ENCODE measurements at places on chromosomes 1 and 21.
A peak's percentile ranks its signal among the peaks of the same experiment; 100 is the strongest.

GRCh38 chr1:195831789-195832188 is 776.5 kb downstream of the KCNT2 start:
- no peak for DNase-seq

GRCh38 chr1:204225841-204226735 is 12.3 kb upstream of the GOLT1A start:
- DNase-seq = peak; percentile 13

DNA sequence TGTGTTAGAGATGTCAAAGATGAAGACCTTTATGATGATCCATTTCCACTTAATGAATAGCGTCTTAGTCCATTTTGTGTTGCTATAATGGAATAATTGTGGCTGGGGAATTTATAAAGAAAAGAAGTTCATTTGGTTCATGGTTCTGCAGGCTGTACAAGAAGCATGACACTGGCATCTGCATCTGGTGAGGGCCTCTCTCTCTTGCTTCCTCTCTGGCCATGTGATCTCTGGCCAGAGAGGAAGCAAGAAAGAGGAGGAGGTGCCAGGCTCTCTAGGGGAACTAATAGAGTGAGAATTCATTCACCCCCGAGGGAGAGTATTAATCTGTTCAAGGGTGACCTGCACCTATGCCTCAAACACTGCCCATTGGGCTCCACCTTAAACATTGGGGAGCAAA is 242.8 kb downstream of the DISC1 start:
- no peak for DNase-seq

- DNase-seq = no peak
Observed at GRCh38 chr1:14652840-14653239, 54.4 kb downstream of the KAZN start.

GRCh38 chr1:8202182-8202905 is 115.6 kb upstream of the SLC45A1 start:
- peak; percentile 76 for DNase-seq

- DNase-seq = no peak
Observed at GRCh38 chr21:44402323-44403105, 49.1 kb downstream of the TRPM2 start.

DNA sequence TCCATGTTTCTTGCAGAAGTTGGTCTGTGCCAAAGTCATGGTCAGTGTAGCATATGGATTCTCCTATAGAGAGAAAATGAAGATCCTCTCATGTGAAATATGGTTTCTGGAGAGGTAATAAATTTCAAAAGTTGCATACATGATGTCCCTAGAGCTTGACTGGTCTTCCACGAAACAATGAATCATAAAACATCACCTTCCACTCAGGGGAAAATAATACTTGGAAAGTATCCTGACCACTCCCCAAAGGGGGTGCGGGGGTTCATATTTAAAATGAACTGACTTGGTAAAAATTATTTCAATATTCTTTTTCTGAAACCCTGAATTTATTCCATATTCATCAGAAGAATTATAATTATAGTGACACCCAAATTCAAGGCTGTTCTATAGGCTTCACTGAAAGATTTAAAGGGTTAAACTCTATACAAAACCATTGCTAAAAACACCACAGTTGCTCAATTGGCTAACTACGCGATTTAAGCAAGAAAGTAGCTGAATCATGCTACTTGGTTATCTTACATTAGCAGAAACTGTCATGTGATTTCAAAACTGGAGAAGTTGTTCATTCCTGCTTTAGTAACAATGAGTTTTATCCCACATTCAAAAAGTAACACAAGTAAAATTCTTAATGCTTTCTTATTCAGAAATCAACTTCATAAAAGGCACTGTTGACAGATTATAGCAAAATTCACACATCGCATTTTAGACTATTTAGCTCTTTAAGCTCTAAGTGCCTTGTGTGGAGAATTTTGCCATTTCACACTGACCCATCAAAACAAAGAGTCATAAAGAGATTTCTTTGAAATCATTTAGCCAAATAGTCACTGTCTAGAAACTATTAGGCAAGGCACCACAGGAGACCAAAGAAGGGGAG is 5.3 kb downstream of the CREG1 start:
- no peak for DNase-seq

GRCh38 chr1:174785510-174785909 is 214.2 kb upstream of the CACYBP start:
- DNase-seq = no peak

DNA sequence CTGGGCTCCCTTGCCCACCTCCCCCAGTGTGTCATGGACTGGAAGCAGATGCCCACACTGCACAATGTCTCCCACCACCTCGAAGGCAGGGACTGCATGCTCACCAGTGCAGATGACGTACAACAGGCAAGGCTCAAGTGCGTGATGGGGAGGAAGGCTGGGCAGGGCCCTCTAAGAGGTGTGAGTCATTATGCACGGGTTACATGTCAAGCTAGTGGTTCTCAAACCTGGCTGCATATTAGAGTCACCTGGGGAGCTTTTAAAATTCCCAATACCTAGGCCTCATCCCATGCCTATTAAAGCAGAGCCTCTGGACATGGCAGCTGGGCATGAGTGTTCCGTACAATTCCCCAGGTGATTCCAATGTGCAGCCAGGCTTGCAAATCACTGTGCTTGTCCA is 137.9 kb upstream of the NGF start:
- no peak for DNase-seq

All from fibroblast of skin of scalp (primary cell).